ENCODE measurements at places on chromosomes 5 and 9.

- no peak for DNase-seq
Observed at GRCh38 chr5:96329886-96330529, 103.0 kb downstream of the PCSK1 start.

DNA sequence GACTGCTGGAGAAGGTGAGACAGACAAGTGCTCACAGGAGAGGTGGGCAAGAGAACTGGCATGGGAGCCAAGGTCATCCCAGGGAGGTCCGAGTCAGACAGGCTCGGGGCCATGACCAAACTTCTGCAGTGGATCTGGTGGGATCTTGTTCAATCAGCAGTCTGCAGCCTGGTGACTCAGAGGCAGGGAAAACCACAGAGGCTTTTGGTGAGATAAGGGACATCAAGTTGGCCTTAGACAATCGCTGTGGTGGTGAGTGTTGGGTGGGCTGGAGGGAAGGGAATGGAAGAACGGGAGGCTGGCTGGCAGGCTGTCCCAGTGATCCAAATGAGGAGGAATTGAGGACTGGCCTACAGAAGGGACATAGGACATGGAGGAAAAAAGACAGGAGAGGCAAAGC is 123.8 kb downstream of the TMEM174 start:
- DNase-seq = no peak

DNA sequence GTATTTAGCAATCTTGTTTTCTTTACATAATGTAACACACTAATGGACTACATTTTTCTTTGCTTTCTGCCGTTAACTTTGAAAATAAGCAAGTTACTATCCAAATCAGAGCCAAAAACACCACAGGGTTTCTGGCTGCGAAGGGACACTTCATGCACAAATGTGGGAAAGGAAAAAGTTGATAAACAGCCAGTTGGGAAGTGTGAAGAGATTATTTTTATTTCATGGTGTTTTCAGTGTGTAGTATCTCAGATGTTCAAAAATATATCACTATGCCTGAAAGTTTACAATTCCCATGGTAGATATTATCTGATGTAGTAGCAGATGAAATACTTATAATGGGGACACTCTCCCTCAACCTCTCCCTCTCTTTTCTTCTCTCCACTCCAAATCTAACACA is 135.3 kb downstream of the CETN3 start:
- DNase-seq = no peak

DNA sequence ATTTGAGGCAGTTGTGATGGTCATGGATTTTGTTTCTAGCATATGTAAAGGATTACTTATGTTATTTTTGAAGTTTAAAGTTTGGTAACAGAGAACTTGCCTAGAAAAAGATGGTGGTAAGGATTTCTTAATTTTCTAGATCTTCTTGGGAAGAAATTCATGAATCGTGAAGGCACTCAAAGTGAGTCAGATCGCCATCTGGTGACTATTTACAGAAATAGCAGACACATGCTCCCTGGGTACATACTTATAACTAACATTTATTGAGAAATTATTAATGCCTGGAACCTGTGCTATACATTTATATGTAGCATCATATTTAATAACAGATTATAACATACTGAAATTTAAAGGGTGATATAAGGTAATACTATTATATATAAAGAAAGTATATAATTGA is 299.7 kb downstream of the IZUMO3 start:
- no peak for DNase-seq

DNA sequence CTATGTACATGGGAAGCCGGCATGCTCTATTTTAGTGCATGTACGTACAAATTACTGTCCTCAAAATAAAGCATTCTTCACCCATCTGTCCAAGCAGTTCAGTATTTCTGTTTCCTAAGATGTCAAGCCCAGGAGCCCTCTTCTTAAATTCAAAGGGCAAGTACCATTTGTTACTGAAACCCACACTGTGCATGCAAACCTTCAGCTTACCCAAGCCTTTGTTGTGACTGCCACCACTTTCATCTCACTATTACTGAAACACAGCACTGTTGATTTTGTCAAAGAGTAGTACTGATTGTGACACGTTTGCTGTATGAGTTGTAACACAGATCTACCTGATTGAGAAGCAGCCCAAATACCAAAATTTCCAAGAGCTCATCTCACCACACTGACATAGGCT is 390.4 kb upstream of the IZUMO3 start:
- no peak for DNase-seq

DNA sequence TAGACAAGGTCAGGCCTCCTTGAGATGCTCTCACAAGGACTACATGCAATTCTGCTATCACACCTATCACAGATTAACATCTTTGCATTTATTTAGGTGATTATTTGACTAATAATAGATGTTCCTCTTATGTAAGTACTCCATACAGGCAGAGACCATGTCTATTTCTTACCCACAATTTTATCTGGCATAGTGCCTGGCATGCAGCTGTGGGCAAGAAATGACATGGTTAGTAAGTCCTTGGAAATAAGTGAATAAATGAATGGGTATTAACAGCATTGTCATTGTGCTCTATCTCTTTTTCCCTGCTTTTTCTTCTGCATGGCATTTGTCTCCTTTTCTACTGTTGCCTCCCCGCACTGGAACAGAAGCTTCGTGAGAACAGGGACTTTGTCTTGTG is 49.4 kb downstream of the SLC22A5 start:
- DNase-seq = no peak

Data from posterior vena cava (tissue), 2 donors.